Non-pigmented ciliary epithelial cell (primary cell): ENCODE measurements at places on chromosomes 7 and 10.

DNA sequence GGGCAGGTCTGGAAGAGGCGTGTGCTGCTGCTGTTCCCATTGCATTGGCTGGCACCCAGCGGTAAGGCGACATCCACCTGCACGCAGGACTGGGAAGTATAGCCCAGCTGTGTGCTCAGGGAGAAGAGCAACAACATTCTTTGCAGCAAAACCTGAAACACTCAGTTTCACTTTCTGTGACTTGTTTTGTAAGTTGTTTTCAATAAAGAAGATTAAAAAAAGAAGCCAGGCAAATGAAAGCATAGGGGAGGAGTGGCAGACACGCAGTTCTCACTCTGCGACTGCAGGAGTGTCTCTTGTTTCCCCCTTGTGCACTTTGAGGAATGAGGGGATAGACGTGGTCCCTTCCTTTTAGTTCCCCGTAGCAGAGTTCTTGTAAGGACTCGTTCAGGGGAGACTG is 5.8 kb downstream of the FBH1 start:
- no peak for DNase-seq

GRCh38 chr7:1439373-1440363 is 19.6 kb downstream of the MICALL2 start:
- DNase-seq: no peak

DNA sequence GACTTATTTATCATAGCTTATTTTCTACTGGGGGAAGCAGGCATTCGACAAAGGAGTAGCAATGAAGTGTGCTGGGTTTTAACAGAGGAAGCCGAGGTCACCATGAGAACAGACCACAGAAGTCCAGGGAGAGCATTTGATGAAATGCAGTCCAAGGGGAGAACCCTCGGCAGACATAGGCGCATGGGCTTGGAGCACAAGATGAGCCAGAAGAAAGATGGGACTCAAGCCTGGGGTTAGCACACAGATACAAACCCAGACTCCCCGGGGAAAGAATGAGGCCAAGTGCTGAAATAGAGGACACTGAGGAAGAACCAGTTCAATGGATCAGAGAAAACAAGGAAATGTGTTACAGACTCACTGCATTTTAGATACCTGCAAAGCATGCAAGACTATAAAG is 209.5 kb downstream of the FAM107B start:
- DNase-seq: no peak

- no peak for DNase-seq
These were observed 192.6 kb downstream of the CCSER2 start for GRCh38 chr10:84521013-84521412.
